ENCODE measurements at places on chromosomes 2 and 18.

DNA sequence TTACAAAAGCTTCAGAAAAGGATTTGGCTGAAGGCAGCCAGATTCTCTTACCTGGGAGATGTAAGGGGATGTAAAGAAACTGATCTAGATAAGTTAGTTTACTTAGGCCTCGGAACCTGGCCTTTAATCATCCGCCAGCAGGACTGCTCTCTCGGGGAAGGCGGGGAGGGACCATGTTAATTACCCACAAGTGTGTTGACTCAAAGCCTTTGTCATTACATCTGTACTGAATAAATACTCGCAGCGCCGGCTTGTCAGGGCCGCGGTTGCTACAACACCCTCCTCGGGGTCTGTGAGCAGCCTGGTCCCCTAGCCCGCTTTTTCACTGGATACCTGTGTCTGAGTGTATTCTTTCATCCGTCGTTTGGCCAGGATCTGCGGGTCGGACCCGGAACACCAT lies 6.7 kb downstream of the CHMP3 start:
- DNase-seq: peak; percentile 42

GRCh38 chr2:64609227-64609941 lies 44.3 kb downstream of the SERTAD2 start:
- DNase-seq: peak; percentile 59

GRCh38 chr2:240306185-240306584 lies 129.3 kb upstream of the GPC1 start:
- no peak for DNase-seq

- DNase-seq: no peak
Measured at GRCh38 chr2:65220432-65221131, 7.0 kb upstream of the ACTR2 start.

DNA sequence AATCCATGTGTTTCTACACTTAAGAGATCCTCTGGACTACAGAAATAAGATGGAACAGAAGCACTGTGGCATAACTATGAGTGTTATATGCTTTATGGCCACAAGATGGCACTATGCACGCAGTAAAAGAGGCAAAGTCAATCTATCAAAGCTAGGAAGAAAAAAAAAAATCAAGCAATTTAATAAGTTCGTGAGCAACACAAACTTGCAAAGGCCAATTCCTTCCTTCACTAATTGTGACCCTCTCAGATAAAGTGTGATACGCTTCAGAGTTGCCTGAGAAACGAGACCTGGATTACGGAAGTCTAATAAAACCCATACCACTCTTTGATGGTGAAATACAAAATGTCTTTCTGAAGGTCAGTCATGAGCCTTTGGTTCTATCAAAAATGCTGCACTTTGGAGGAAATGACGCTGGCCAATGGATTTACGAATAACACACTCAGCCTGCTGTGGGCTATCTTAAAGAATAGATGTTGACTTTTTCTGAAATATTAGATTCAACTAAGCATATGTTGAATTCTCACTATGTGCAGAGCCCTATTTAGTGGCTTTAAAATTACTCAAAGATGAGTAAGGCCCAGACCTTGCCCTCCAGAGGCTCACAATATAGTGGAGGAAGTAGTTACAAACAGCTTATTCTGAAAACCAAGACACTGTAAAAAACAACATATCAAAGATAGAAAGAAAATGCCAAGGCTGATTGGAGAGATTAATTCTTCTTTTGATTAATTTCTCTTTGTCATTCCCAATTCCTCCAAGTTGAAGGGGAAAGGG lies 35.5 kb upstream of the TTR start:
- peak; percentile 48 for DNase-seq

GRCh38 chr2:74702001-74702715 lies 48.1 kb downstream of the SEMA4F start:
- DNase-seq: no peak

DNA sequence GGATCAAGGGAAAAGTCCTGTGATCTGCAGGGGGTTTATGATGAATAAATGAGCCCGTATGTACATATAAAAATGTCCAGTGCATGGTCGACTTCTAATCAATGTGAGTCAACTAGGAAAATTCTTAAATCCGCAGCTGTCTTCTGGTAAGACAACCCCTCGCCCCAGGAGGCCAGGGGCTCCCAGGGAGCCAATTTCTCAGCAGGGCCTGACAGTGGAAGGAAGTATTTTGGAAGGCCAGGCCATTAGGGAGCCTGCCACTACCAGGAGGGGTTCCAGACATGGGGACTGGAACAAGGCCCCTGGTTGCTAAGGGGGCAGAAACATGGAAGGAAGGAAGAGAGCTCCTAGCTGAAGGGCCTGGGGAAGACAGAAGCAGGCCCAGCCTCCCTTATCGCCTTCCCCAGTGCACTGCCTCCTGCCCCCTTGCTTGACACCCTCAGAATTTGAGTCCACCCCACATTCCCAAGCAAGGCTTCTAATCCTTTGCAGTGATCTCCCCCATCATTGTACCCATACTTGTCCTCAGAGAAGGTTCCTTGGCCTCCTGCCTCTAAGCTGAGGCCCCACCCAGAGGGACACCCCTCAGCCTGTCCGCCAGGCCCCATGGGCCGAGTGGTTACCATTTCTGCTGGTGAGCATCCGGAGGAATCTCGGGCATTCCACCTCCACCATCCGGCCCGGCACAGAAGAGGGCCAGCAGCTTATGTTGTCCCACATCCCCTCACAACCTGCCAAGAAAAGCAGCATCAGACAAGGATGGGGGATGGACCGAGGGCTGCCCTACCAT lies 45.9 kb downstream of the SCTR start:
- no peak for DNase-seq

- no peak for DNase-seq
Measured at GRCh38 chr2:89850481-89850880, 1159.0 kb downstream of the RPIA start.

DNA sequence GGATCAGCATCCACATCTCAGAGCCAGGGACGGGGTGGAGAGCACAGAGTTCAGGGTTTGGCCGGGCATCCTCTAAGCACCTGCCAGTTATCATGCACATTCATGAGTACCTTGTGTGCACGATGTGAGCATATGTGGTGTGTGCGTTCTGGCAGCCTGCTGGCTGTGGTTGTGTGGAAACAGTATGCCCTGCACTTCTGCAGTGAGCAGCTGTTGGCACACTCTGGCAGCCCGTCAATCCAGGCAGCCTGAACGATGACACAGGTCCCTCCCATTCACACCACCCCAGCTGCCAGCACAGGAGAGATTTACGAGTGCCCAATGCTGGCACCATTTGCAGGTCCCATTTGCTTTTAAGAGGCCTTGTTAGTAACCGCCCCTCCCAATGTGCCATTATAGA lies 74.2 kb downstream of the CD8B2 start:
- peak; percentile 21 for DNase-seq

GRCh38 chr2:16023506-16024360 lies 83.4 kb downstream of the MYCN start:
- no peak for DNase-seq
